CD4-positive, CD25-positive, alpha-beta regulatory T cell (primary cell): ENCODE measurements at places on chromosomes 6 and 20.

DNA sequence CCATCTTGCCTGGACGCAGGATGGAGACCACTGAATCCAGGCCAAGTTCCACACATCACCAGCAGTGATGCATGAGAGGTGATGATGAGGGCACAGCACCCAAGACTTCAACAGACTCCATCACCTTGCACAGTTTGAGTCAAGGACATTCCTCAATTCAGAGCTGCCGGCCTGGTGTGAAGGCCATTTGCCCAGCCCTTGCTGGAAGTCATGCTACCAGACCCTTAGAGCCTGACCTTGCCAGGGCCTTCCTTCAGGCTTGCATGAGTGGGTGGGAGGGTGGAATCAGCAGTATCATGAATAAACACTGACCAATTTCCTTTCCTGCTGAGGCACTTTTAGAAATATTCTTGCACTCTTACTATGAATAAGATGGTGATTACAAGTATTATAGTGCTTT is 130.2 kb upstream of the SSTR4 start:
- no peaks in the 10 kb centered on the region for H3K4me1 ChIP-seq
- H3K36me3 ChIP-seq = no peaks in the 10 kb centered on the region
- DNase-seq = no peak
- H3K27ac ChIP-seq = no peak overlapping the region
- no peaks in the 10 kb centered on the region for H3K27me3 ChIP-seq

DNA sequence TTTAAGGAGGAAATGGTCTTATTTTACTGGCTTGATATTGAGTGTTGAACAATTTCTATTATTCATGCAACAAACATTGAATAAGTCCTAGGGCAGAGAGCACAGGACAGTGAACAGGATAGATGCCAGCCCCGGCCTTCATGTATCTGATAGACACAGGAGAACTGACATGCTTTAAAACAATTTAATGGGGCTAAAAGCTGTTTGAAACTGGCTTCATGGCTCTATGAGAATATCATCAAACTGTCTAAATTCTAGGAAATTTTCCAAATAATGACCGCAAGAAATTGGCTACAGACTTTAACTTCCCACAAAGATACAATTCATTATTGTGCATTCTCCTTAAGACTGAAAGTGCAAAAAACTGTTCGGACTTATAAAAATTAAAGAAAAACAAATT is 69.0 kb downstream of the ID4 start:
- DNase-seq = no peak
- no peaks in the 10 kb centered on the region for H3K36me3 ChIP-seq
- no peak overlapping the region for H3K27ac ChIP-seq
- no peaks in the 10 kb centered on the region for H3K27me3 ChIP-seq
- no peaks in the 10 kb centered on the region for H3K4me1 ChIP-seq

- no peaks in the 10 kb centered on the region for H3K27me3 ChIP-seq
- H3K4me1 ChIP-seq = no peaks in the 10 kb centered on the region
- no peak overlapping the region for H3K27ac ChIP-seq
- H3K4me3 ChIP-seq = no peak overlapping the region
- no peak for DNase-seq
- H3K36me3 ChIP-seq = peaks cover 37% of the 10 kb centered on the region
Measured at GRCh38 chr6:34855463-34855862, 32.4 kb downstream of the TAF11 start.

GRCh38 chr6:19719691-19720128 is 117.5 kb upstream of the ID4 start:
- no peaks in the 10 kb centered on the region for H3K27me3 ChIP-seq
- H3K4me3 ChIP-seq = no peak overlapping the region
- no peaks in the 10 kb centered on the region for H3K36me3 ChIP-seq
- no peaks in the 10 kb centered on the region for H3K4me1 ChIP-seq

GRCh38 chr6:36075656-36076055 is 48.0 kb downstream of the MAPK14 start:
- peak; percentile 17 for DNase-seq
- H3K4me1 ChIP-seq = no peaks in the 10 kb centered on the region
- H3K36me3 ChIP-seq = peaks cover 55% of the 10 kb centered on the region
- H3K27ac ChIP-seq = no peak overlapping the region
- no peak overlapping the region for H3K4me3 ChIP-seq

- H3K36me3 ChIP-seq = peaks cover 15% of the 10 kb centered on the region
- DNase-seq = no peak
- H3K4me1 ChIP-seq = no peaks in the 10 kb centered on the region
- H3K4me3 ChIP-seq = no peak overlapping the region
Measured at GRCh38 chr6:158150701-158151100, 17.4 kb downstream of the SERAC1 start.

DNA sequence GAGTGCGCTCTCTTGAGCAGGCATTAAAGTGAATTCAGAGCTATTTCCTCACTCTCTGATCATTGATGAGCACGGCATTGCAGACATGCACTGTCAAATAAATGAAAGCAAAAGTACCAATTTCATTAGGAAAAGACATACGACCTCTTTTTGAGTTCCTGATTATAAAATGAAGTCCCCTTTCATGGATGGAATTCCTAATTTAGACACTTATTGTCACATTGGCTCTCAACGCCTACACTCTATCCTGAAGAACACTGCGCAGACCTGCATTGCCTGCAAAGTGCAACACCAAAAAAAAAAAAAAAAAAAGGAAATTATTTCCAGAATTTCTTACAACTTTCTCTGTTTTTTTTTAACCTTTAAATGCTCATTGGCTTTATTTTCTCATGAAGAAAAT is 1.6 kb downstream of the ADGRB3 start:
- H3K27ac ChIP-seq = no peak overlapping the region
- no peak for DNase-seq
- H3K4me3 ChIP-seq = no peak overlapping the region
- no peaks in the 10 kb centered on the region for H3K36me3 ChIP-seq
- peaks cover 22% of the 10 kb centered on the region for H3K27me3 ChIP-seq
- peaks cover 3% of the 10 kb centered on the region for H3K4me1 ChIP-seq

- no peaks in the 10 kb centered on the region for H3K36me3 ChIP-seq
- H3K4me1 ChIP-seq = no peaks in the 10 kb centered on the region
- DNase-seq = no peak
- no peaks in the 10 kb centered on the region for H3K27me3 ChIP-seq
Measured at GRCh38 chr6:83729871-83730270, 21.0 kb upstream of the SNAP91 start.

GRCh38 chr6:31878222-31878621 is 575 bp downstream of the SLC44A4 start:
- no peaks in the 10 kb centered on the region for H3K4me1 ChIP-seq
- no peak overlapping the region for H3K27ac ChIP-seq
- no peaks in the 10 kb centered on the region for H3K27me3 ChIP-seq

- H3K4me1 ChIP-seq = no peaks in the 10 kb centered on the region
- H3K27ac ChIP-seq = no peak overlapping the region
- no peak overlapping the region for H3K4me3 ChIP-seq
- no peaks in the 10 kb centered on the region for H3K27me3 ChIP-seq
- peaks cover 23% of the 10 kb centered on the region for H3K36me3 ChIP-seq
- DNase-seq = no peak
Measured at GRCh38 chr6:37309046-37309445, 44.7 kb upstream of the RNF8 start.

- DNase-seq = no peak
- peaks cover 32% of the 10 kb centered on the region for H3K36me3 ChIP-seq
- no peaks in the 10 kb centered on the region for H3K27me3 ChIP-seq
- H3K27ac ChIP-seq = no peak overlapping the region
- H3K4me3 ChIP-seq = no peak overlapping the region
Measured at GRCh38 chr6:44116641-44117382, 10.4 kb downstream of the MRPL14 start.

- H3K36me3 ChIP-seq = peaks cover 22% of the 10 kb centered on the region
- H3K4me1 ChIP-seq = peaks cover 7% of the 10 kb centered on the region
- H3K27ac ChIP-seq = no peak overlapping the region
- H3K4me3 ChIP-seq = no peak overlapping the region
Measured at GRCh38 chr6:4941782-4942672, 61.8 kb downstream of the RPP40 start.

DNA sequence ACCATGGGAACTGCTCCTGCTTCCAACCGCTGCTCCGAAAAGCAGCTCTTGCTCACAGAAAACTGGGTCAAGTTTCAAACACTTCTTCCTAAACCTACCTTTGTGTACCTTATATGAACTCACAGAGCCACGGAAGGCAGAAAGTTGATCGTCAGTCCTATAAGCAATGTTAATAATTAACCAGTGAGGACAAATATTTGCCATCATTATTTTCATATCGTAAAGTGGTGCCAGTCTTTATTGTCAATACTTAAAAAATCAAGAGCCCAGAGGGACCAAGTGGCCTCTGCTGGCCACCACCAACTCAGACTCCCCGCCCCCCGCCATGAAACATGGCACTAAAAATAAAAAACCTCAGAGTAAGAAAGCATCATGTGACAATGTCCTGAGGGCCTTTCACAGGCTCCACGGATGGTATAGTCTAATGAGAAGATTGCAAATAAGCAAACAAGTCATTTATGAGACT is 9.1 kb upstream of the PBOV1 start:
- peaks cover 4% of the 10 kb centered on the region for H3K27me3 ChIP-seq
- DNase-seq = no peak
- H3K4me3 ChIP-seq = no peak overlapping the region
- H3K4me1 ChIP-seq = no peaks in the 10 kb centered on the region

- H3K27me3 ChIP-seq = no peaks in the 10 kb centered on the region
- no peak overlapping the region for H3K4me3 ChIP-seq
- no peak overlapping the region for H3K27ac ChIP-seq
- H3K4me1 ChIP-seq = no peaks in the 10 kb centered on the region
- no peak for DNase-seq
Measured at GRCh38 chr6:21870076-21870730, 276.7 kb downstream of the SOX4 start.
